ENCODE measurements at places on chromosomes 12 and 14. TPM values are rescaled to one million over a fixed set of nuclear protein-coding genes. Genes with fewer than 3 reads are reported as not detected.

GRCh38 chr12:53867216-53868012, 71.2 kb upstream of the HOXC13 start:
- no peaks in the 10 kb centered on the region for H3K4me1 ChIP-seq
- no peak overlapping the region for H3K27ac ChIP-seq
- H3K36me3 ChIP-seq = no peaks in the 10 kb centered on the region
- no peak for DNase-seq
- H3K4me3 ChIP-seq = no peak overlapping the region
- no peaks in the 10 kb centered on the region for H3K27me3 ChIP-seq

DNA sequence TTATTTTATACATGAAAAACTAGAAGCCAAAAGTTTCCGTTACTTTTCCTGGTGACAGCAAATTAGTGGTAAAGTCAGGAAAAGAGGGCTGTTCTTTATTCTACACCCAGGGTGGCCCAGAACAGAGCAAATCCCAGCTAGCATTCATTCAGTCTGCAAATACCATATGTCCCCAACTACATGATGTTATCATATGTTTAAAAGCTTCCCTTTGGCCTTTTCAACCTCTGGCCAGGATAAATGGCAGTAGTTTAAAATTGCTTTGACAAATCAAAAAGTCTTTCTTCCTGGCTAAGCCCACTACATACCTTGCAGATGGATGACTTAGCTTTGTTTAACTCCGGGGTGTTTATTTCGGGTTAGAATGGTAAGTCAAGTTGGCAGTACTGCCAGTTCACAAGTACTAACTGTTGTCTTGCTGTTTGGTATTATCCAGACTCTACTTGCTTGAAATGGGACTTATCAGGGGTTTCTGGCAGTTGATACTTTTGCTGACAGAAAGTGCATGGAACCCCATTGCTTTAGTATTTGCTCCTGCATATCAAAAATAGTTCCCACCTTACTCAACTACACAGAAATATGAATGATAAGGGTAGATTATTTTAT, 69.7 kb downstream of the PKP2 start:
- no peaks in the 10 kb centered on the region for H3K27me3 ChIP-seq
- H3K4me3 ChIP-seq = no peak overlapping the region
- DNase-seq = no peak
- no peaks in the 10 kb centered on the region for H3K4me1 ChIP-seq
- H3K36me3 ChIP-seq = no peaks in the 10 kb centered on the region

INHBC gene
- not detected for total RNA-seq

TAS2R13 gene
- 1.0 TPM for total RNA-seq

CLEC4C gene
- total RNA-seq = not detected

DNA sequence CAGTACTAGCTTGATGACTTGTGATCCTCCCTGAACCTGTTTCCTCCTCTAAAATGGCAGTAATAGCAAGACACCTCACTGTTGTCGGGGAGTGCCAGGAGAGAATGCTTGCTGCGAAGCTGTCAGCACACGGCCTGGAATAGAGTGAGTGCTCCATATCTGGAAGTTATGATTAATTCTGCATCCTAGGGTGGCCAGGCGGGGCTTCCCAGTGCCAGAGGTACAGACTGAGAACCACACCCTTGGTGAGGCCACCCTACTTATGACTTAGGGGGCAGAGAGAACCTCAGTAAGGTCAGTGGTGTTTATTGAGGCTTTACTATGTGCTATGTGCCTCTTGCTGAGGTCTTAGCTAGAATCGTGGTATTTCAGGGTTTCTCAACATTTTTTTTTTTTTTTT, 20.1 kb downstream of the MORN3 start:
- no peak overlapping the region for H3K4me3 ChIP-seq
- no peaks in the 10 kb centered on the region for H3K27me3 ChIP-seq
- H3K4me1 ChIP-seq = no peaks in the 10 kb centered on the region

SYNE3 gene
- 9.5 TPM for total RNA-seq

PITPNM2 gene
- 17.4 TPM for total RNA-seq

DNA sequence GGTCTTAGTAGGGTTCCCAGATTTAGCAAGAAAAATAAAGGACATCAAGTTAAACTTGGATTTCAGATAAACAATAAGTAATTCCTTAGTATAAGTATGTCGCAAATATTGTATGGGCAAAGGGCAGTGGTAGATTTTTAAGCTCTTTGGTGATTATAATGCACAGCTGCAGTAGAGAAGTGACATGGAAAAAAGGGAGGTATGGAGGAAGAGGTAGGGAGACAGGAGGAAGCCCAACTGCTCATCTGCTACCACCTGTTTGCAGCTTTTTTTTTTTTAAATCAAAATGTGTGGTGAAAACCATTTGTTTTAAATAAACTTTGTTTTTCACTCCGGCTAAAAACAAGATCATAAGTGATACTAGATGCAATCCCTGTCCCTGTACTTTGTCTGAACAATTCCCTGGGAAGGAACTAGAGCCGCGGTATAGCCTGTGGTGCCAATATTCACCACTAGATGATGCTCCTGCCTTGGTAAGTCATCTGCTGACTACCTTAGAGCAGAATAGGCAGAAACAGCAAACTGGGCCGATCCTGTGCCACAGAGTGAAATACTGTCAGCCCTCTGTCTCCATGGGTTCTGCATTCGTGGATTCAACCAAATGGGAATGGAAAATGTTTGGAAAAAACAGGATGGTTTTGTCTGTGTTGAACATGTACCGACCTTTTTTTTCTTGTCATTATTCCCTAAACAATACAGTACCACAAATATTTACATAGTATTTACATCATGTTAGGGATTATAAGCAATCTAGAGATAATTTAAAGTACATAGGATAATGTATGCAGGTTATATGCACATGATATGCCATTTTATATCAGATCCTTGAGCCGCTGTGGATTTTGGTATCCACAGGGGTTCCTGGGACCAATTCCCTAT, 62.4 kb upstream of the PLBD1 start:
- no peaks in the 10 kb centered on the region for H3K4me1 ChIP-seq
- H3K27me3 ChIP-seq = no peaks in the 10 kb centered on the region
- no peak overlapping the region for H3K4me3 ChIP-seq
- peak; percentile 90 for DNase-seq
- no peaks in the 10 kb centered on the region for H3K36me3 ChIP-seq

TMEM121 gene
- total RNA-seq = 0.82 TPM

DNA sequence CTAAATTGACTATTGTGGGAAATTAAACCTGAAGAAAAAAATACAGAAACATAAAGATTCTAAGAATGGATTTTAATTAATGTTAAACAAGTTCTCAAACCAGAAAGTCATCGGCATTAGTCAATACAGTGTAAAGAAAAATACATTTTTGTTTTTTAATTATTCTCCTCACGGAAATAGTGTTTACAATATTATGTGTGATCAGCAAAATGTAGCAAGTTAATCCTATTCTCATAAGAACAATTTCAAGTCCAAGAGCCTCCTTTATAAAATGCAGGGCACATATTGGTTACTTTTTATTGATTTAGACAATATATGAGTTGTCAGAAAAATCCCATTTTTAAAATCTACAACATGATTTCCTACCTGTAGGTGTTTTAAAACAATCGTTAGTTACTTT, 158.0 kb upstream of the MGAT4C start:
- H3K36me3 ChIP-seq = no peaks in the 10 kb centered on the region

DNA sequence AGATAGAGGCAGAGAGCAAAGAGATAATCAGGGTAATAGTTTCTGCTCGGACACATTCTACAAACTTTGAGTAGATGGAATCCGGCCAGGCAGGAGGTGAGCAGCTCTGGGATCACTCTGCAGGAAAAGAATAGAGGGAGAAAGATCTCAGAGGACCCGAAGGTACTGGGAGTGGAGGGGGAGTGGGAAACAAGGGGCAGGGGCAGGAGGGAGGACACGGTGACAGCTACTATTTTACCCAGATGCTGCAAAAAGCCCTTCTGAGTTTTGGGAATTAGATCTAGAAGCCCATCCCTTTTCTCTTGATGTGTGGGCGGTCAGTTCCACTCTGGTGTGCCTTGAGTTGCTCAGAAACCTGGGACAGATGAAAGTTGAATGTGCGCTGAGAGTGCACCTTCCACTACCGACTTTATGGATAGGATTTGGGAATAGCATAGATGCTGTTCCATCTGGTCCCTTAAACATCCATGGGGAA, 556 bp downstream of the GPRC5A start:
- no peaks in the 10 kb centered on the region for H3K4me1 ChIP-seq
- peak overlapping the region; percentile 43 for H3K4me3 ChIP-seq
- H3K36me3 ChIP-seq = no peaks in the 10 kb centered on the region
- peak overlapping the region; percentile 87 for H3K27ac ChIP-seq
- H3K27me3 ChIP-seq = no peaks in the 10 kb centered on the region

DNA sequence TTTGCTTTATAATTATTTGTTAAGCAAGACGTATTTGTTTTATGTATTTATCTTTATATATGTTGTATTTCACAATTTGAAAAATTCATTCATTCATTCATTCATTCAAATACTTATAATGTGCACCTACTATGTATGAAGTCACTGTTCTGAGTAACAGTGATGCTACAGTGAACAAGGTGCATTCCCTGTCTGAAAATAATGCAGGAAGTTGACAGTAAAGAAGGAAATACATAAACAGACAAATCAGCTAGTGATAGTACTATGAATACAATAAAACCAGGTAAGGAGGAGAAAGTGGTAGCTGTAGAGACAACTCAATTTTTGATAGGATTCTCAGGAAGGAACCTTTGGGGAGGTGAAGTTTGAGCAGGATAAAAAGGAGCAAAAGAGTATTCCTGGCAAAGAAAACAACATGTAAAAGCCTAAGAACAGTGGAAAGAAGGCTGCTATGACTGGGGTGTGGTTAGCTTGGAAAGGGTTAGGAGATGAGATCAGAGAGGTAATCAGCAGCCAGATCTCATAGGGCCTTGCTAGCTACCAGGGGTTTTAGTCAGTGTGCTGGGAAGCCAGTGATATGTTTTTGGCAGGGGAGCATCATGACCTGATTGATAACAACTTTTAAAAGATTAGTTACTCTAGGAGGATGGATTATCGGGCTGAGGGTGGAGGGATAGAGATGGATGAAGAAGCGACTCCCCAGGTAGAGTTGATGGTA, 17.4 kb downstream of the BICDL1 start:
- no peak overlapping the region for H3K4me3 ChIP-seq
- no peak for DNase-seq
- no peaks in the 10 kb centered on the region for H3K27me3 ChIP-seq
- H3K4me1 ChIP-seq = no peaks in the 10 kb centered on the region
- H3K27ac ChIP-seq = no peak overlapping the region
- no peaks in the 10 kb centered on the region for H3K36me3 ChIP-seq
